A673 (cell line): ENCODE measurements at places on chromosomes 6 and 20. TPM values are rescaled to one million over a fixed set of nuclear protein-coding genes. Genes with fewer than 3 reads are reported as not detected.
A peak's percentile ranks its signal among the peaks of the same experiment; 100 is the strongest.

GRCh38 chr6:31351401-31352309 lies 5.3 kb downstream of the HLA-B start:
- no peaks in the 10 kb centered on the region for H3K4me1 ChIP-seq
- peaks cover 36% of the 10 kb centered on the region for H3K27me3 ChIP-seq
- no peak overlapping the region for H3K4me3 ChIP-seq
- no peak overlapping the region for H3K27ac ChIP-seq

DNA sequence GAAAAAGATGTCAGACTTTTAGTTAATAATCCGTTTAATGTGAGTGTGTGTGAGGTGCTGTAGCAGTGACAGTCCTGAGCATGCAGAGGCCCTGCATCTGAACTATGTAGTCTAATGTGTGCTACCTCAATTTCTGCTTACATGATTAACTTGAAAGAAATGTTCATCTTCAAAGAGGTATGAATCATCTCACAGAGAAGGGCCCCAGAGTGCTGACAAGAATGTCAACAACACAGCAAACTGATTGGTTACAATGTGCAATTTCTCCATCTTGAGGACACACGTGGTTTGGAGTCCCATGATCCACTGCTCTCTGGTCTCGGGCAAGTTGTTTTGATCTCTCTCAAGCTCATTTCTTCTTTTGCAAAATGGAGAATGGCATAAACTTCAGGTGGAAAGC lies 61.7 kb upstream of the EMILIN3 start:
- no peaks in the 10 kb centered on the region for H3K27me3 ChIP-seq
- H3K27ac ChIP-seq, result no peak overlapping the region
- no peak overlapping the region for H3K4me3 ChIP-seq
- H3K4me1 ChIP-seq, result peaks cover 24% of the 10 kb centered on the region
- no peak for DNase-seq

- no peak overlapping the region for H3K4me3 ChIP-seq
- H3K36me3 ChIP-seq, result no peaks in the 10 kb centered on the region
- H3K4me1 ChIP-seq, result no peaks in the 10 kb centered on the region
- no peak overlapping the region for H3K27ac ChIP-seq
- H3K27me3 ChIP-seq, result no peaks in the 10 kb centered on the region
Measured at GRCh38 chr6:14682812-14683211, 563.1 kb upstream of the JARID2 start.

- no peak overlapping the region for H3K27ac ChIP-seq
- no peak overlapping the region for H3K4me3 ChIP-seq
- H3K36me3 ChIP-seq, result no peaks in the 10 kb centered on the region
- H3K27me3 ChIP-seq, result no peaks in the 10 kb centered on the region
- H3K4me1 ChIP-seq, result no peaks in the 10 kb centered on the region
- peak; percentile 62 for DNase-seq
Measured at GRCh38 chr6:82017288-82017687, 230.3 kb downstream of the IBTK start.

DNA sequence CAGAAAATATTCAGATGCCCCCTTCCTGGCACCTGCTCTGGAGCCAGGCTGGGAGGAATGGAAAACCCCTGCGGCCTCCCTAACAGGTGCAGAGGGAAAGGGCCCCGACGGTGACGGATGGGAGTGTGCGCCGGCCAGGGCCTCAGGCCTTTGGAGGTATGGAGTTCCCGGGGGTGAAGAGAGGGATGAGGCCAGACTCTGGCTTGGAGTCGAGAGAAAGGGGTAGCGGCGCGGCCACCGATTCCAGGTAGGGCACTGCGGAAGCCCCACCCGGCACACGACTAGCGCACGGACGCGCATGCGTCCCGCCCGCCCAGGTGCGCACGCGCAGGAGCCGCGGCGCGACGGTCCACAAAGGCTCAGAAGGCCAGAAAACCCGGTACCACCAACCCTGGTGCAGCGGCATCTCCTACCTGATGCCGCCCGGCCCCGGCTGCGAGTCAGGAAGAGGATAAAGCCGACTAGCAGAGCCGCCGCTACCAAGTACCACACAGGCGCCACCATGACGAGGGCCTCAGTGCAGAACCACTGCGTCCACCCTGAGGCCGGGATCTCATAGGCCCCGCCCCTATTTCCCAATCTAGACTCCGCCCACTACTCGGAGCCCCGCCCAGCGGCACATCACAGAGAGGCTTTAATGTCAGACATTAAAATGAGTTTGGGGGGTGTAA lies at the start of gene DDRGK1:
Gene DDRGK1 (minus strand): TSS at position 559 of the 671 bp plus-strand sequence. CDS start 55 bp downstream, at position 504.
- H3K4me1 ChIP-seq, result peaks cover 8% of the 10 kb centered on the region
- peak within 1 kb of the TSS; percentile 71 for H3K4me3 ChIP-seq
- H3K36me3 ChIP-seq, result peaks cover 19% of the 10 kb centered on the region
- H3K27ac ChIP-seq, result peak within 1 kb of the TSS; percentile 87

DNA sequence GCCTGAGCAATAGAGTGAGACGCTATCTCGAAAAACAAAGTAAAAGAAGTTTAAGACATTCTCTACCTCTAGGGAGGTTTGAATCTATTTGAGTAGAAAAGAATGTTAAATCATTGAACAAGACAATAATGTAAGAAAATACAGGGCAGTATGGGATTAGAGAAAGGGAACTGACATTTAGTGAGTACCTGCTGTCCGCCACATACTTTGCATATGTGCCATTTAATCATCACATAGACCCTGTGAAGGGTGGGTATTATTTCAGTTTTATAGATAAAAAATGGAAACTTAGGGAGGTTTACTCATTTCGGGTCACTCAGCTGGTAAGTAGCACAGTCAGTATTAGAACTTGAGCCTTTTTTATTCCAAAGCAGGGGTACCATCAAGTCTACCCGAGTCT lies 31.4 kb downstream of the STK4 start:
- H3K4me3 ChIP-seq, result no peak overlapping the region
- DNase-seq, result no peak
- no peaks in the 10 kb centered on the region for H3K27me3 ChIP-seq
- H3K36me3 ChIP-seq, result peaks cover 43% of the 10 kb centered on the region

- H3K36me3 ChIP-seq, result peaks cover 25% of the 10 kb centered on the region
- H3K4me1 ChIP-seq, result peaks cover 37% of the 10 kb centered on the region
- peak; percentile 89 for DNase-seq
- peak overlapping the region; percentile 78 for H3K4me3 ChIP-seq
Measured at GRCh38 chr20:33672426-33673113, 1.7 kb downstream of the NECAB3 start.

DNA sequence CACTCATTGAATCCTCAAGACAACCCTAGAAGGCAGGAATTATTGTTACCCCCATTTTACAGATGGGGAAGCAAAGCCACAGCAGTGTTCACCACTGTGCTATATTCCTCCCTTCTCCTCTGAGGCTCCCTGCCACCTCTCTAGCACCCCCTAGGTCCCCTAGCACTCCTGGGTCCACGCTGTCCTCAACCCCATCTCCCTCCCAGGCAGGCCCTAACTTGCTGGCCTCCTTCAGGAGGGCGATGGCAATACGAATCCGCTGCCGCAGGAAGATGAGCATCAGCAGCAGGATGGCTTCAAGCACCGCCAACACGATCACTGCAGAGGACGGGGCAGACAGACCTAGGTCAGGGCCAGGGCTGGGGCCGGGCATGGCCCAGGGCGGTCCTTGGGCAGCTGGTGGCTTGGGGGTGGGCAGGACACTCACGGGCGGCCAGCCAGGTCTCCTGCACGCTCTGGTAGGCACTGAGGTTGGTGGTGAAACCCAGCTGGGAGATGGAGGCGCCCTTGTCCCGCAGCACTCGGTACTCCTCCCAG lies 7.8 kb upstream of the NEU1 start:
- no peak overlapping the region for H3K27ac ChIP-seq
- H3K4me1 ChIP-seq, result no peaks in the 10 kb centered on the region
- no peaks in the 10 kb centered on the region for H3K27me3 ChIP-seq
- no peak overlapping the region for H3K4me3 ChIP-seq

DNA sequence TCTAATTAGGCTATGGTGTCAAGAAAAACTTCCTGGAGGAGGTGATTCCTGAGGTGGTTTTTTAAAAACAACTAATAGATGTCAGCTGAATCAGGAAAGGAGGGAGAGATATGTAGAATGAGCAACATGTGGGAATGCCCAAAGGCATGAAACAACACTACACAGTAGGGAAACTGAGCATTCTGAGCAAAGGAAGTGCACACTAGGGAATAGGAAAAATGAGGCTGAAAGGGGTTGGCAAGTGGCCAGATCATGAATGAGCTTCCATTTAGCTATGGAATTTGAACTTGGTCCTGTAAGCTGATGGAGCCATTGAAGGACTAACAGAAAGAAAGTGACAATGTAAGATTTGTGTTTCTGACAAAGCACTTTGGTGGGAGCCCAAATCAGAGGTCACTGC lies 16.9 kb upstream of the SLC35F1 start:
- no peaks in the 10 kb centered on the region for H3K4me1 ChIP-seq
- H3K27me3 ChIP-seq, result peaks cover 8% of the 10 kb centered on the region
- no peak for DNase-seq
- no peak overlapping the region for H3K27ac ChIP-seq
- H3K36me3 ChIP-seq, result no peaks in the 10 kb centered on the region

DNA sequence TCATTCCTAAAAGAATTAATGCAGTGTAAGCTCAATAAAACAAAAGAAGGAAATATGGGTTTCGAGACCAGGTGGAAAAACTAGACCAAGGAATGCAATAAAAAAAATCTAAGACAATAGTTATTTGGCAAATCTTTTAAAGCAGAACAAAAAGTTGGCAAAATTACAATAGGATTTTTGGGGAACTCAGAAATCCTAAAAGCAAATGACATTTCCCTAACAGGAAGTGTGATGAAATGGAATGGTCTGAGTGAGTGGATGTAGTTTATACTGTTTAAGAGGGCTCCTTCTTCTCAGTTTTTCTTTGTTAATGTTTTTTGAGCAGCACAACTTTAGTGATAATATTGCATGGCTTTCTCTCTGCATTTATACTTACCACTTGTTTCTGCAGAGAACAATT lies 190.0 kb downstream of the PLCB4 start:
- peaks cover 5% of the 10 kb centered on the region for H3K4me1 ChIP-seq
- no peaks in the 10 kb centered on the region for H3K36me3 ChIP-seq
- H3K27me3 ChIP-seq, result no peaks in the 10 kb centered on the region
- H3K27ac ChIP-seq, result no peak overlapping the region
- DNase-seq, result no peak
- H3K4me3 ChIP-seq, result no peak overlapping the region

GRCh38 chr6:149109397-149110070 lies 208.0 kb upstream of the TAB2 start:
- H3K36me3 ChIP-seq, result no peaks in the 10 kb centered on the region
- no peak overlapping the region for H3K4me3 ChIP-seq

- no peaks in the 10 kb centered on the region for H3K36me3 ChIP-seq
- no peaks in the 10 kb centered on the region for H3K4me1 ChIP-seq
- no peak overlapping the region for H3K27ac ChIP-seq
- no peak overlapping the region for H3K4me3 ChIP-seq
- no peaks in the 10 kb centered on the region for H3K27me3 ChIP-seq
Measured at GRCh38 chr20:5714261-5715041, 35.8 kb upstream of the SHLD1 start.

- peaks cover 7% of the 10 kb centered on the region for H3K4me1 ChIP-seq
- no peak overlapping the region for H3K27ac ChIP-seq
- no peaks in the 10 kb centered on the region for H3K27me3 ChIP-seq
- DNase-seq, result no peak
- no peaks in the 10 kb centered on the region for H3K36me3 ChIP-seq
Measured at GRCh38 chr6:20198775-20199174, 13.5 kb downstream of the MBOAT1 start.

DNA sequence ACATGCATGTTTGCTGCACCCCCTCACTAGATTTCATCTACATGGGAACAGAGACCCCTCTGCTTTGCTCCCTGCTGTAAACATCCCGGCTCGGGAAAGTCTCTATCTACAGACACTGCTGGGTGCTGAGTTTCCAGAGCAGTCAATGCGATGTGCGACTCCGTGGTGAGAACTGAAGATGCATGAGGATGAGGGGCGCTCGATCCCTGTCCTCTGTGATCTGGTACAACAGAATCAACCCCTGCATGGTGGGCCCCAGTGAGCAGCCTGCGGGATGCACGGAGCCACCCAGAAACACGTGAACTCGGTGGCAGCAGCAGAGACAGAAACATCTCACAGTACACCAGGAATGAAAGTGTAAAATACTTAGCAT lies 83.1 kb downstream of the THBS2 start:
- no peak for DNase-seq
- no peaks in the 10 kb centered on the region for H3K27me3 ChIP-seq
- H3K4me3 ChIP-seq, result no peak overlapping the region
- H3K36me3 ChIP-seq, result no peaks in the 10 kb centered on the region
- no peaks in the 10 kb centered on the region for H3K4me1 ChIP-seq

DNA sequence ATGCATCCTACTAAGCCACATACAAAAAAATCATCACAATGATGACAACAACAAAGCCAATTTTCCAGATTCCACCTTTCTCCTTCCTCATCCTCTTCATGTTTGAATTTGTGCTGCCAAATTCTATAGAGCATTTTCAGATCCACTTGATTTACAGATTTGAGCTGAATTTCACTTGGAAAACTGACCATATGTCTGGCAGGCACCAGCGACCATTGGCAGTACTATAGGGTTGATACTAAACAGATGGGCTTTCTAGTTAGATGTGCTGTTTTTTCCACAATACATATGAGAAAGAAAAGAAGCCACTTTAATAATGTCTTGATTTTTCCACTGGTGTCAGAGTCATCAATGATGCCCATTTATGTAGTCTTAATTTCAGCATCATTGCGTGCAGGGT lies 127.0 kb downstream of the PHACTR3 start:
- no peaks in the 10 kb centered on the region for H3K4me1 ChIP-seq
- DNase-seq, result no peak
- H3K4me3 ChIP-seq, result no peak overlapping the region

DNA sequence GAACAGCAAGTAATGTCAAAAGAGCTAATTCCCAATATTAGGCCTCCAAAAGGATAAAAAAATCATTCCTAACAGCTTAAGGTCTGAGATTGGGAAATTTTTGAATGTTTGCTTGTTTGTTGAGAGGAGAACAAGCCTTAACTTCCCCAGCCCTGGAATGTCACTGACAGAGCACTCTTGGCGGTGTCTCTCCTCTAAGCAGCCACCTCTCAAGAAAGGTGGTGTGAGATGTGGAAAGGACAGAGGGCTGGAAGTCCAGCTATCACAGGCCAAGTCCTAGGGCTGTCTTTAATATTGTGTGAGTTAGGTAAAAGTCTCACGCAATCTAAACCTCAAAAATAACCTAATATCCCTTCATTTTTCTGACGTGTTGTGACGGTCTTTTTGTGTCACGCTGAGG lies 101.6 kb downstream of the MTFR2 start:
- H3K36me3 ChIP-seq, result no peaks in the 10 kb centered on the region
- peaks cover 6% of the 10 kb centered on the region for H3K27me3 ChIP-seq
- H3K4me1 ChIP-seq, result no peaks in the 10 kb centered on the region

GRCh38 chr6:50030777-50031562 lies 9.2 kb upstream of the DEFB110 start:
- H3K27me3 ChIP-seq, result peaks cover 3% of the 10 kb centered on the region
- H3K4me3 ChIP-seq, result no peak overlapping the region
- H3K36me3 ChIP-seq, result no peaks in the 10 kb centered on the region
- no peak overlapping the region for H3K27ac ChIP-seq
- DNase-seq, result peak; percentile 42

- H3K27me3 ChIP-seq, result no peaks in the 10 kb centered on the region
- H3K27ac ChIP-seq, result no peak overlapping the region
- H3K4me3 ChIP-seq, result no peak overlapping the region
- H3K36me3 ChIP-seq, result no peaks in the 10 kb centered on the region
- DNase-seq, result no peak
Measured at GRCh38 chr6:157723376-157723775, 99.7 kb upstream of the SNX9 start.

GRCh38 chr6:148392671-148393070 lies 50.0 kb downstream of the SASH1 start:
- DNase-seq, result no peak
- no peaks in the 10 kb centered on the region for H3K36me3 ChIP-seq
- H3K27me3 ChIP-seq, result no peaks in the 10 kb centered on the region
- H3K4me1 ChIP-seq, result peaks cover 3% of the 10 kb centered on the region

The BEND6 gene
- 3.8 and 5.3 TPM in 2 replicates for total RNA-seq

The GGTLC1 gene
- total RNA-seq, result not detected in 2 replicates

The HS3ST5 gene
- total RNA-seq, result not detected in 2 replicates

The HAO1 gene
- not detected in 2 replicates for total RNA-seq

The EPHA7 gene
- total RNA-seq, result 8.4 and 10.7 TPM in 2 replicates

The ZC3H12D gene
- 0.30 and 0.33 TPM in 2 replicates for total RNA-seq

The LST1 gene
- not detected in 2 replicates for total RNA-seq

The ID4 gene
- total RNA-seq, result 29.3 and 30.5 TPM in 2 replicates
